ENCODE measurements at places on chromosomes 3 and 15.

DNA sequence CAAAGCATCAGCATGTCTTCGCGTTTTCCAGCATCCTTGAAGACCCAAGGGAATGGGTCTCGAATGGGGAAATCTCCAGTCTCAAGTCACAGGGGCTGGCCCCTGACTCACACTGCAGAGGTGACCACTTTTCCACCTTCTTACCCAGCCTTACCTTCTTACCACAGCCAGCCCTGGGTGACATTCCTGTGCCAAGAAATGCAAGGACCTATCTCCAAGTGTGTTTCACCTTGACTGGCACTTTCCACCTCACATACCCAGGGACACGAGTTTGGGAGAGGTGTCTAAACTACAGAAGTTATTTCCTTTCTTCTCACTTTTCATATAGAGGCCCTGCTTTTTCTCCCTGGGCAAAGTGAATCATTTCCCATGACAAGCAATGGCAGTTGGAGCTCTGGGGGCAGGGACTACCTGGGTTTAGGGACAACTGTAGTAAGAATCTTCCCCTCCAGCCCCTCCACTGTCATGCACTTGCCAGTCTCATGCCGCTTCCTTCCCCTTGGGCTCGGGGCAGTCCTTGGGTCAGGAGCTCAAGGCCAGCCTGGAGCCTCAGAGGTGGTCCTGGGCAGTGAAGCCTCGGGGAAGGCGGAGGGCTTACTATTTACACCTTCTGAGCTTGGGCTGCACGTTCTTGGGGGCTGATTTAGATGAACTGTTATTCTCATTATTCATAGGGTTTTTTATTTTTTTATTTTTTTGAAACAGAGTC lies 16.8 kb downstream of the PAQR5 start:
- no peak for DNase-seq

GRCh38 chr3:50238549-50239026 lies 2.6 kb downstream of the GNAI2 start:
- DNase-seq, result no peak

- DNase-seq, result no peak
Measured at GRCh38 chr3:116285781-116286421, 159.4 kb downstream of the LSAMP start.

DNA sequence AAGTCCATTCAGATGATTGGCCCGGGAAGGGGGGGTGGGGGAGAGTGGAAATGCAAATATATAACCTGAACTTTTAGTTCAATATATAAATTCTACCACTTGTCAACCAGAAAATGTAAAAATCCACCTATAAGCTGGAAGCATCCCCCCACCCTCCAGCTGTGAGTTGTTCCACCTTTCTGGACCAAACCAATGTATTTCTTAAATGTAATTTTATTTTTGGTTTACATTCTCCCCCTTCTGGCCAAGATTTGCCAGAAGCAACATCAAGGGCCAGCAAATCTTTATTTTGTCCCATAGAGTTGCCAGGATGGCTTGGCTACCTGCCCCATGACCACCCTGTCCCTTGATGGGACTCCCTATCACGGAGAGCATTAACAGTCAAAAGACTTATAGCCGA lies 545.7 kb downstream of the TBL1XR1 start:
- no peak for DNase-seq

- DNase-seq, result no peak
Measured at GRCh38 chr3:101954936-101955335, 105.6 kb downstream of the NFKBIZ start.

GRCh38 chr3:10447527-10448260 lies 57.7 kb downstream of the ATP2B2 start:
- DNase-seq, result no peak

DNA sequence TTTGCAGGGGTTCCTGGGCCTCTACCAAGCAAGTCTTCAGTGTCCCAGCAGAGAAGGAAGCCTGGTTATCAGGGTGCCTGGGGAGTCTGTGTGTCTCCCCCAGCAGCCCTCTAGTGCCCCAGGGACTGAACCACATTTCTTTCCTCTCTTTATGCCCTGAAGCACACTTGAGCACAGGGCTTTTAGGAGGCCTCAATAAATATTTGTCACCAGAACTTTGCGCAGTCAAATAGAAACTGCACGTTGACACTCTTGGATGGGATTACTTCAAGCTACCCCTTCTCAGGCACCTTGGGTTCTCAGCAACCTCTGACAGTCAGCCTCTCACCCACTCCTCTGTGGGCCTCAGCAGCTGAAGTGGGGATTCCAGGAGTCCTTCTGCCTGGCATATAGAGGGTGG lies 226.6 kb upstream of the HES1 start:
- DNase-seq, result no peak

DNA sequence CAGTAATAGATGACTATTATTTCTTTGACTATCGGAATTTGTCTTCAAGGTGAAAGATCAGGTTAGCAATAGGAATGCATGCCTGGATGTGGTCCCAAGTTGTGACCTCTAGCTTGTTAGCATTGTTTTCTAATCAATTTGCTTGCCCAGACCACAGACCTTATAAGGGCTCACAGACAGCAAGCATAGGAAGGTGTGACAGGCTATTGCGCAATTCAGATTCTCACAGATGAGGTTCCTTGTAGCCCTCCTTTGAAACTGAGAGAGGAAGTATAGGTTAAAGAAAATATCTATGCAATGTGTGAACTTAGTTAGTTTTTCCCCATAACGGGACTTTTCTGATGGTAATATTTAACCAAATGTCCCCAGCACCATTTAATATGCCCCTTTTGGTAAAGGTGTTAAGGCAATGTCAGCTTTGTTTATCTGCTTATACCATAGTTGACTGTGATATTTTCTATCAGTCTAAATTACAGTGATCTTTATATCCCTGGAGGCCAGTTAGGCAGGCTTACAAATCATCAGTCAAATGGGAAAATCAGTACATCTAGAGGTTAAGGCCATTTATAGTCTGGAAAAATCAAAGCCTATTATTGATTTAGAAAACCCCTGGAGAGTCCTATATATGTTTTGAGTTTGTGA lies 168.1 kb upstream of the MBNL1 start:
- no peak for DNase-seq

DNA sequence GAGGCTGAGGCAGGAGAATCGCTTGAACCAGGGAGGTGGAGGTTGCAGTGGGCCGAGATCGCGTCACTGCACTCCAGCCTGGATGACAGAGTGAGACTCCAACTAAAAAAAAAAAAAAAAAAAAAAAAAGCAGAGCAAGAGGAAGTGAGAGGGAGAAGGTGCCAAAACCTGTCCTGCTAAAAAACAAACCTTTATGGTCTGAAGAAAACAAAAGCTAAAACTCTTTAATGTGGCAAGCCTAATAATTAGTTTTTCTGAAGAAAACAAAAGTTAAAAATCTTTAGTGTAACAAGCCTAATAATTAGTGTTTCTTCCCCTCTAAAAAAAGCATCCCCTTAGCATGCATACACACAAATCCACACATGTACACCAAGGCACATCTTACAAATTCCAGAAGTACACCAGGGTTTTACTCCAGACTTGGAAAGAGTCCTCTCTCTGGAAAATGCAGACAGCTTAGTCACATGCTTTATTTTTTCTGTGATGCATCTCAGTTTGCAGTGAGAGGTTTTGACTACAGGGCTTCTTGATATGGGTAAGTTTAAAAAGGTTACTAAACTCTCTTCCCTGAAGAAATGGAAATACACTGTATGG lies 65.9 kb downstream of the HACD2 start:
- DNase-seq, result no peak

- no peak for DNase-seq
Measured at GRCh38 chr3:29486096-29486495, 205.2 kb downstream of the RBMS3 start.

GRCh38 chr3:65508750-65509422 lies 529.8 kb downstream of the MAGI1 start:
- no peak for DNase-seq

DNA sequence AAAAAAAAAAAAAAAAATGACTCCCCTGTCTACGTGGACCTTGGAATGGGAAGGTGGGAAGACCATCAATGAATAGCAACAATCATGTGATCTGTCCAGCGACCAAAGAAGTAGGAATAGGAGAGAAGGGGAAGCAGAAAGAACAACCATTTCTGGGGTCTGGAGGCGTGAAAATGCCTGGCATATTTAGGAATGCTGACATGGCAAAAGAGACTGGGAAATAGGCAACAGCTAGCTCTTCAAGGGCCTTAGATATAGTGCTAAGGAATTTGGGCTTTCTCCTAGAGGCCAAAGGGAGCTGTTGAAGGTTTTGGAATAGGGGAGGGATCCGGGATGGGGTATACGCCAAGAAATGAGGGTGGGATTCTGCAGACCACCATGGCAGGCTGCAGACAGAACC lies 5.9 kb downstream of the SLC22A13 start:
- no peak for DNase-seq

GRCh38 chr15:101058735-101059134 lies 139.6 kb downstream of the LRRK1 start:
- no peak for DNase-seq

DNA sequence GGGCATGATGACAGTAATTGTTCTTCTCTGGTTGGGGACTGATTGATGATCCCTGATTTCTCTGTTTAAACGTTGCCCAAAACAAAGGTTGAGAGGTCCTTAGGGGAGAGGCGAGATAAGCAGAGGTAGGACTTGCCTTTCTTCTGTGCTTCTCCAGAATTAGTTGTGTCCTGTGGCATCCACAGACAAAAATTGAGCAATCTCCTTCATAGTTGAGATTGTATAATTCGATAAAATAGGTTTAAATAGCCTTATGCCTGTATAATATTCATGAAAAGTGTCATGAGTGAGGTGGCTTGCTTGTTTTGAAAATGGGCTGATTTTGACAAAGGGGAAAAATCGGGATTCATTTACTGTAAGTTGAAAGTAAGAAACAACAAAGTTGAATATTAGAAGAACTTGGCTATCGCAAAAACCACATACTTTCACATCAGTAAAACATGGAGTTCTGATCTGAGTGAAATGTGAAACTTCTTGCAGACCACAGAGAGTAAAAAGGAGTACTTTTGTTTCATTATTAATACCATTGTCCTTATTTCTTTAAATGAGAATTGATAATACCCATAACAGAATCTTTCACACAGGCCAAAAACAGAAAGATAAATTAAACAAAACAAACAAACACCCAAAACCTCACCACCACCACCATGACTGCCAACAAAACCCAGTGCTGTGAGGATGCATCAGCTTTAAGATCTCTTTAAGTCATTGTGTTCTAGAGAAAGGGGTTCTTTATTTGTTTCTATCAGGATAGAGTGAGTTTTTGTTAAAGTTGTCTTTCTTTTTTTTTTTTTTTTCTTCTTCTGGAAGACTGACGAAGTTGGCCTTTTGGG lies 155.7 kb downstream of the LPP start:
- DNase-seq, result no peak

- no peak for DNase-seq
Measured at GRCh38 chr3:61078048-61078752, 173.1 kb downstream of the FHIT start.

DNA sequence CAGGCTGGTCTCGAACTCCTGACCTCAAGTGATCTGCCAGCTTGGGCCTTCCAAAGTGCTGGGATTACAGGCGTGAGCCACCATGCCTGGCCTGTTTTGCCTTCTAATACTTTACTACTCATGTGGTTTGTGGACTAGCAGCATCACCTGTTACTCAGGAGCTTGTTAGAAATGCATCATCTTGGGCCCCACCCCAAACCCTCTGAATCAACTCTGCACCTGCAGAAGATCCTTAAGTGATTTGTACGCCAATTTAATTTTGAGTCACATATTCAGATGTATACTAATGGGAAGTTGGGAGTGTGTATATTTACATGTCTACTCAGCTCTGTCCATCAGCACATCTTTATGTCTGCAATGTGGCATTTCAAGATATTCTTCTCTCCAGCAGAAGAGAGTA lies 6.1 kb downstream of the TBC1D21 start:
- no peak for DNase-seq

GRCh38 chr3:1616744-1617143 lies 481.9 kb upstream of the CNTN4 start:
- DNase-seq, result no peak

DNA sequence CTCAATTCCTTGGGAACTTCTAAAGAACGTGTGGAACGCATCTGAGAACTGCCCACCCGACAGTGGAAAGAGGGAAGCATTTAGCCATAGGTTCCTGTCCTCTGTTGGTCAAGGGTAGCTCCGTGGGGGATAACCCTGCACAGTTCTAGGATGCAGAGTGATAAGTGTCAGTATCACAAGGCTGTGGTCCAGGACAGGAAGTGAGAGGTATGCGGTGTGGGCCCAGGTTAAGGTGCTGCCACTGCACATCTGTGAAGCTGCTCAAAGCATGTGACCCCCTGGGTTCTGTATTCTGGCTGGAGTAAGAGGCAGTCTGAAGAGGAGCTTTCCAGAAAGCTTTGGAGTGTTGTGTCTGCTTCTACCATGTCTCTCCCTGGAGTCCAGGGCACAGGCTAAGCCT lies 51.7 kb upstream of the HES1 start:
- no peak for DNase-seq

GRCh38 chr15:67396114-67396513 lies 124.8 kb upstream of the C15orf61 start:
- no peak for DNase-seq

DNA sequence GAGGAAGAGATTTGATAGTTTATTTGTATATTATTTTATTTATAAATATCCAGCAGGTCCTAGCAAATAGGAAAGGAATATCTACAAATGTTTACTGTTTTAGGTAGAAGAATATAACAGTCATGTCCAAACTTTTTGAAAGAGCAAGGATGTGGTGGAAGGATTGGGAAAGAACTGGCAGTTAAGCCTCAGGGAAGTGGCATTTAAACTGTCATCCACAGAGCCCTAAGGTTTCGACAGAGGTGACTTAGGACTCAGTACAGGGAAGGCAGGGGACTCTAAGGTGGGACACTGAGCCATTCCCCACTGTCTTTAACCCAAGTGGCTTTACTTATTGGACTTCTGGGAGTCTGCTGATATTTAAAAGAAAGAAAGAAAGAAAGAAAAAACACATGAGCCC lies 11.8 kb upstream of the TMEM87A start:
- no peak for DNase-seq

GRCh38 chr3:197298945-197299854 lies 788 bp upstream of the DLG1 start:
- no peak for DNase-seq

- no peak for DNase-seq
Measured at GRCh38 chr15:44719293-44719999, 8.1 kb downstream of the B2M start.

GRCh38 chr3:136050250-136050649 lies 84.7 kb downstream of the PPP2R3A start:
- DNase-seq, result no peak

GRCh38 chr3:182979674-182980191 lies 605 bp downstream of the DCUN1D1 start:
- no peak for DNase-seq

DNA sequence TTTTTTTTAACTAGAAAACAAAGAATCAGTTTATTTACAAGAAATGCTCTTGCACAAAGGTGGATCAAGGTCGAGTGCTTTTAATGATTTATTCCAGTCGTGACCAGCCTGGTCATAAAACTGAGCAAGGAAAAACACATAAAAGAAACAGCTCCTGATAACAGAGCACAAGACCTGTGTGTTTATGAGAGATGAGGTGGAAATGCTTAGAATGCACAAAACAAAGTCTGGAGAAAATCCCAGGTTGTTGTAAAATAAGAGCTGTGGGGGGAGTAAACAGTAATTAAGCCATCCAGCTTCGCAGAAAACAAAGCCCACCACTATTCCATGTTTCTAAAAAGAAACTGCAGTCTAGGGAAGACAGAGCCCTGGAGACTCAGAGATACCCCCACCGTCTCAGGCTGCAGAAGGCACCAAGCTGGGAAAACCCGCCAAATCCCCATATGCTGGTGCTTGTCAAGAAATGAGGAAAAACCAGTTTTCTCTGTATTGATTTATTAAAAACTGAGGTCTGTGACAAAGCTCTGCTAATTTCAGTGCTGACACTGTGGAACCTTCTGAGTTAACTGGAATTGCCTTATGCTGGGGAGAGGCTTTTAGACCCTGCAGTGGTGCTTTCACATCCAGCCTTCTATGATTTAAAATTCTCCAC lies 139.3 kb downstream of the ADAMTS17 start:
- no peak for DNase-seq

GRCh38 chr3:70990723-70991122 lies 592.8 kb downstream of the FOXP1 start:
- no peak for DNase-seq

All from keratinocyte (primary cell).